ENCODE measurements at places on chromosomes 1 and 21. TPM values are rescaled to one million over a fixed set of nuclear protein-coding genes. Genes with fewer than 3 reads are reported as not detected.

Gene KIF26B
- total RNA-seq: 6.7 TPM

GRCh38 chr1:246534114-246534513 is 27.0 kb upstream of the SMYD3 start:
- no peak for DNase-seq

DNA sequence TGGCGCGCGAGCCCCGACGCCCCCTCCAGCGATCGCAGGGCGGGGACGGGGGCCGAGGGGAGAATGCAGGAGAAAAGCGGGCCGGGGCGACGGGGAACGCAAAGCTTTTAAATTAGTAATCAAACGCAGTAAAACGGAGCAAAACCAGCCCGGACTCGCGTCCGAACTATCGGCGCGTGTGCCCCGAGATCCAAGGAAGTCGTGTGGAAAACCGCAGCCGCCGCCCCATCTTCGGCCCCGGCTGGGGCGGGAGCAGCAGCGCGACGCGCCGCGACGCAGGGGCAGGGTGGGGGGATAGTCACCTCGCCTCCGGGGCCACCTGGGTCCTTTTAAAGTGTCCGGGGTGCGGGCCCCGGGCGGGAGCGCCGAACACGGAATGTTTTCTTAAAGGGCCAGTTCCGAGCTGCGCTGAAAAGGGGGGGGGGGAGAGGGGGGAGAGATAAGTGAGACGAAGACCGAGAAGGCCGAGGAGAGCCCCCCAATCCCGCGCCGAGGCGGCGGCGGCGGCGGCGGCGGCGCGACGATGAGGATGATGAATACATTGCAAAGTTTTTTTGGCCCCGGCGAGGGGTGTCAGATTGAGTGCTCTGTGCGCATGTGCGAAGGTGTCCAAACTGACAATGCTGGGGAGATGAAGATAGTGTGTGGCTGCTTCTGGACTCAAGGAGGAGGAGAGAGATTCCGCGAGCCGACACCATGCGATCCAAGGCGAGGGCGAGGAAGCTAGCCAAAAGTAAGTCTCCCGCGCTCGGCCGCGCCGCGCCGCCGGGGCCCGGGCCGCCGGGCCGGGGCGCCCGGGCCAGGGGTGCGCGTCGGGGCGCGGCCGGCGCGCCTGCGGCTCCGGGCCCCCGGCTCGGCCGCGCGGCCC is at the start of gene PRDM16:
Gene PRDM16 (plus strand): TSS at position 640 of the 868 bp plus-strand sequence. CDS start 57 bp downstream, at position 697.
- peak; percentile 54 for DNase-seq

Gene BEND5
- total RNA-seq: 0.89 TPM

DNA sequence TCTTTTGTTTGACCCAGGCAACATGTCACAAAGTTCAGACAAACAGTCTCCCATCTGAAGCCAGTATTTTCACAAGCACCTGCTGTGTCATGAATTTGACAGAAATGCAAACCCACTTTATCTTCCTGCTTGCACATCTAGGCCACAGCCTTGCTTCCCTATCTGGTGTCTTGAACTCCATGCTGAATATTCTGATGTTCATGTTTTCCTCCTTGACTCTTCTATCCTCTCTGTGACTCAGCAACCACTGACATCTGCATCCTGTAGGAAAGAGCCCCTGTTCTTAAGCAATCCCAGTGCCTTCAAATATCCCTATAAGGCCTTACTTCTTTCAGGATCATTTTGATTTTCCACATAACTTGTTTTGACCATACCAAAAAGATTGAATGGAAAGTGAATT is 6.5 kb downstream of the CD55 start:
- DNase-seq: no peak

DNA sequence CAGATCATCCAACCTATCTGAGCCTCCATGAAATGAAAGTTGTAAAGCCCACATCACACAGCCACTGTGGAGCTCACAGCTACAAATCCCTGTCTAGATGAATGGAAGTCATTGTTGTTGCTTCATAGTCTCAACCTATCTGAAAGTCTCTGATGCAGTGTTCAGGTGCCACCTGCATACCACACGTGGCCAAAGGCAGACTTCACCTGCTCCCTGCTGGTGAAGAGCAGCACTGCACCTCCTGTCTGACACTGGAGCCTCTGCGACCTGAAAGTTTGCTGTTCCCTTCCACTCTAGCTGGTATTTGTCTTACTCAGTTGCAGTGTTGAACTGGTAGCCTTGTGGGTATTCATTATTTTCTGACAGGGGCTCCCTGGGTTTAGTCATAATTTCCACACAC is 18.4 kb downstream of the LORICRIN start:
- no peak for DNase-seq

GRCh38 chr1:13797397-13797796 is 97.4 kb downstream of the PRDM2 start:
- DNase-seq: no peak

DNA sequence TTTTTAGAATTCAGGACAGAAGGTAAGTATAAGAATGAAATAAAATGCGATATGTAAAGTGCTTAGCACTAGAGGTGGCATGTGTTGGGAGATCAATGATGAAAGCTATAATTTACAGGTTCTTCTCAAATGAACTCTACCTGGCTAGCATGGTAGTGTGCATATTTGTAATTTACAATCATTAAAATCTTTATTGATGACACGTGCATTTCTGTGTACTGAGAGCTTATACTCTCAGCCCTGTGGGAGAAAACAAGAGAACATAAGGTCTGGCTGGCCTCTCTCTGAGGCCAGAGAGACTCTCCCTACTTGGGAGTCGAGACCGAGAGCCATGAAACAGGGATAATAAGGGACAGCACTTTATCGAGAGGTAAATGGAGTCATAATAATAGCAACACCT is 76.4 kb downstream of the COLGALT2 start:
- no peak for DNase-seq

Gene APCS
- total RNA-seq: not detected

Gene GJC2
- 2.6 TPM for total RNA-seq

Gene E2F2
- total RNA-seq: 4.5 TPM

Gene PKNOX1
- 8.8 TPM for total RNA-seq

DNA sequence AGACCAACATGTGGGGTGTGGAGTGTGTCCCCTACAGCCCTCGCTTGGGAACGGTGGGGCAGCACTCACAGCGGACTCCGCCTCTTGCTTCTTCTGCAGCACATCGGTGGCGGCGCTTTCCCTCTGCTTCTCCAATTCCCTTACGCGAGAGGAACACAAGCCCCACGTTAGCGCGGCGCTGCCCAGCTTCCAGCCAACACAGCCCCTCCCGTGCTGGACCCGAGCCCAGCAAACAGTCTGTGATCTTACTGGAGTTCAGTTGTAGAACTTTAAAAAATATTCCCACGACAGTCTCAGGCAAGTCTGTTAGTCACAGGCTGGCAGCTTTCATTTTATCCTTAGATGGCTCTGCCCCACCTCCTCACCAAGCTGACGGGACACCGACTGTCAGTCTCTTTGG is 13.6 kb downstream of the THAP3 start:
- DNase-seq: peak; percentile 80

Gene PLD5
- not detected for total RNA-seq

DNA sequence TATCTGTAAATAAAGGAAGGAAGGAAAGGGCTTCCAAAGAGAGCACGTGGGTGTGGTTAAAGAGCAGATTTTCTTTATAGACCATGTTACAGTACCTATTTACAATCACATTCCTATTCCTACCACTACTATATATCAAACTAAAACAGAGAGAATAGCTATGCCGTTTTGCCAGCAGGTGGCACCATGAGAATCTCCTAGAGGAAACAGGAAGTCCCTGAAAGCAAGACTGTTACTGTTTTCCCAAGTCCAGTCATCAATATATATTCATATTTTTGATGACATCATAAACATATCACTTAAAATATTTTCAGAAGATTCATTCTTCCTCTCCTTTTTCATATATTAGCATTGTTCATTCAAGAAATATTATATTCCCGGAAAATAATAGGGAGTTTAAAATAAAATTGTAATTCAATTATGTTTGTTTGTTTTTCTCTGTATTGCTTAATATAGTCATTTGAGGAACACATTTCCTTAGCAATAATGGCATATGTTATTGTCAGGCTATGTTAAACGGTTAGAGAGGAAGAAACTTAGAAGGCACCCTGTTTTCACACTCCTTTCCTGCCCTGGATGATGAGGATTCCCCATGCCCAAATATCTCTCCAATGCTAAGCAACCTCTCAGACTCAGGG is 6.6 kb downstream of the CCDC190 start:
- no peak for DNase-seq

GRCh38 chr1:116690849-116691406 is 23.4 kb upstream of the IGSF3 start:
- DNase-seq: no peak

DNA sequence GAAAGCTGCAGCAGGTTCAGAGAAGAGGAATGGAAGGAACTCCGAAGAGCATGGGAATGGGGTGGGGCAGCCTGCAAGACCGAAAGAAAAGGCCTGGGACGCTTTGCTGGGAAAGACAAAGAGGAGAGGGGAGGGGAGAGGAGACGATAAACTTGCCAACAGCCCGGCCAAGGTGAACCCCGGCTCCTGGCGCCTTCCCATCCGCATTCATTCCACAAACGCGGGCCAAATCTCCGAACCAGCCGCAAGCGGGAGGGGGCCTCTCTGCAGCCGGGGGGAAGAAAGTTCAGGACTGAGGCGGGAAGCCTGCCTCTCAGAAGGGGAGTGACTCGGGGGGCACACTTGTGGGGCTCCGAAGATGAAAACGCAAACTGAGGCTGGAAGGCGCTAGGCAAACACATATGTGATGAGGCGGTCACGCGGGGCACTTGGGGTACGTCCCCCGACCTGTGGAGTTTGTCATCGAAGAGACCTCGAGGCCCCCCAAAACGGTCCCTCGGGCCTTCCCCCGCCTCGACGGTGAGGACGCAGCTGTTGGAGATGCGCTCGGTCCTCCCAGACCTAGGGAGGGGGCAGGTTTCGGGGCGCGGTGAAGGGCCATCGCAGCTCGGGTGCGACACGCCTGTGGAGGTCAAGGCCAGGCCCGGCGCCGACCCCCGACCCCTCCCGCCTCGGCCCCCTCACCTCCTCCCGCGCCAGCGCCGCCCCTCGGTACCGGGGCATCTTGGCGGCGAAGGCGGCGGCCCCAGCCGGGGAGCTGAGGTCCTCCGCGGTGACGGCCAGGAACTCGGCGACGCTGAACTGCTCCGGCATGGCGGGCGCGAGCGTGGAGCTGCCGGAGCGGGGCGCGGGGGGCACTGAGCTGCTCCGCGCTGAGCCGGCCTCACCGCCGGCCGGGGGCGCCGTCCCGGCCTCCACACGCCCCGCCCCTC is at the start of gene ASAP3:
Gene ASAP3 (minus strand): TSS at position 859 of the 932 bp plus-strand sequence. CDS start 46 bp downstream, at position 813.
- peak; percentile 77 for DNase-seq

- DNase-seq: peak; percentile 57
Observed at GRCh38 chr1:75616436-75617433, 5.8 kb upstream of the SLC44A5 start.

DNA sequence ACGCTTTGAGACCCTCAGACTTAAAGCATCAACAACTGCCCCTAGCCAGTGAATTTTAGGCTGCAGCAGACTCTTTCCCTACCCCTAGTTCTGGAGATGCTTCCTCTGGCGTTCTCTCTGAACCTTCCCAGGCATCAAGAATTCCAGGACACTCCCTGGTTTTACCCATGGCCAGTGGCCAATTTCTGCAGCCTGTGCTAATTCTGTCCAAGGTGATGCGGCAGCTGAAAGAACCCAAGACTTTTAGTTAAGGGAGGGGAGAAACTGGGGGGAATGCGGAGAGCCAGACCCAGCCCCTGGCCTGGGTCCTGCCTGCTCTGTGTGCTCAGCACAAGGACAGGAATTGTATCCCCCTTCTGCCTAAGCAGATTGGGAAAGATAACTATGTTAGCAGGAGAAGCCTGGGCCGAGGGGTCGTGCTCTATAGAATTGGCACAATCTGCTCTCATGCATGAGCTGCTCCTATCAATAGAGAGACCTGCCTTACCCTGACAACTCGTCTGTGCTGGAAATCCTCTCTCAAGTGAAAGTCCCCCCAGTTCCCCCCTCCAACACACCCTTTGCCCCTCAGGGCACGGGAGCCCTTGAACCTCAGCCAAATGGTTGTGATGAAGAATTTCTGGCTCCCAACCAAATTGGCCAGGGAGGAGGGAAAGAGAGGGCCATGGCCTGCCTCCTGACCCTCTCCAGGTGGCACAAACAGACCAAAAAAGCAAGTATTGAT is 5.4 kb upstream of the GJA8 start:
- no peak for DNase-seq

GRCh38 chr1:65211331-65211730 is 63.3 kb downstream of the AK4 start:
- DNase-seq: no peak

DNA sequence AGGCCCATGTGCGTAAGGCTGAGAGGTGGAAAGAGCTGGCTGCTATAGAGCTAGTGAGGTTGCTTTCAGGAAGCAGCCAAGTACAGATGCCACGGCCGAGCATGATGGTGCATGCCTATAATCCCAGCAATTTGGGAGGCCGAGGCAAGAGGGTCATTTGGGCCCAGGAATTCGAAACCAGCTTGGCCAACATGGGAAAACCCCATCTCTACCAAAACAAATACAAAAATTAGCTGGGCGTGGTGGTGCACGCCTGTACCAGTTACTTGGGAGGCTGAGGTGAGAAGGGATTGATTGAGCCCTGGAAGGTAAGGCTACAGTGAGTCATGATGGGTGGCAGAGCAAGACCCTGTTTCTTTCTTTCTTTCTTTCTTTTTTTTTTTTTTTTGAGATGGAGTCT is 2.7 kb downstream of the CCDC24 start:
- no peak for DNase-seq

DNA sequence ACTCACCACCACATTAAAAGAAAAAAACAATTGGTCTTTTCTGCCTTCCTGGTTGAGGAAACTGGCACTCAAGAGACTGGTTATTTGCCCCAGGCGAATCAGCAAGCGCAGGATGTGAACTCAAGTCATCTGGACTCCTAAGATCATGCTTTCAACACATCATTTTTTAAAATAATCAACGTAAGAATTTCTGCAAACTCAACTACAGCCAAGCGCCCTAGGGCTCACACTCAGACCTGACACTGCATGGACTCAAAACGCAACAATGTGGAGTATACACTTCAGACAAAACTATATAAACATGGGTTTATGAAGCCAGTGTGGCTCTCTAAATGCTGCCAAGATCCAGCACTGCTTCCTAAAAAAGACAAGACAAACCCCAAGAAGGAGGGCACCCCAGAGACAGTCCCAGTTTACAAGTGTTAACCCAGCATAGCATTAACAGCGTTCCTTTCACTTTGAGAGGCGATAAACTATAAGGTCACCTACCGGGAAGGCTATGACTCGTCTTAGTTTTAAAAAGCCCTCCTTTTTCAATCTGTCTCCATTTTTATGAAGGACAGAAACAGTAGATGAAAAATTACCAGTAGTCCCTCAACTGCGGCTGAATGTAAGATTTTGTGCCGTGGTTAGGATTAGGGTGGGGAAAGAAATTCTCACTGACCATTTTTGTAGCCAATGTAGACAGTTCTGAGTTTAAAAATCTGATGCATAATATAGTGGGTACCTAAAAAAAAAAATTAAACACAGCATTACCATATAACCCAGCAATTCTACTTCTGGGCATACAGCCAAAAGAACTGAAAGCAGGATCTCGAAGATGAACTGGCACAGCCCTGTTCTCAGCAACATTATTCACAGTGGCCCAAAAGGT is 54.8 kb downstream of the SIPA1L2 start:
- DNase-seq: no peak

- DNase-seq: peak; percentile 88
Observed at GRCh38 chr1:29122682-29123052, 1.0 kb downstream of the TMEM200B start.

Gene RNU1-3
- total RNA-seq: under 0.01 TPM

Gene PM20D1
- total RNA-seq: 33.0 TPM

Gene PACC1
- total RNA-seq: 11.9 TPM

Measured in suprapubic skin (tissue), 4 donors.